Nephron progenitor cell (in vitro differentiated cells): ENCODE measurements at places on chromosomes 5 and 9.
A peak's percentile ranks its signal among the peaks of the same experiment; 100 is the strongest.

DNA sequence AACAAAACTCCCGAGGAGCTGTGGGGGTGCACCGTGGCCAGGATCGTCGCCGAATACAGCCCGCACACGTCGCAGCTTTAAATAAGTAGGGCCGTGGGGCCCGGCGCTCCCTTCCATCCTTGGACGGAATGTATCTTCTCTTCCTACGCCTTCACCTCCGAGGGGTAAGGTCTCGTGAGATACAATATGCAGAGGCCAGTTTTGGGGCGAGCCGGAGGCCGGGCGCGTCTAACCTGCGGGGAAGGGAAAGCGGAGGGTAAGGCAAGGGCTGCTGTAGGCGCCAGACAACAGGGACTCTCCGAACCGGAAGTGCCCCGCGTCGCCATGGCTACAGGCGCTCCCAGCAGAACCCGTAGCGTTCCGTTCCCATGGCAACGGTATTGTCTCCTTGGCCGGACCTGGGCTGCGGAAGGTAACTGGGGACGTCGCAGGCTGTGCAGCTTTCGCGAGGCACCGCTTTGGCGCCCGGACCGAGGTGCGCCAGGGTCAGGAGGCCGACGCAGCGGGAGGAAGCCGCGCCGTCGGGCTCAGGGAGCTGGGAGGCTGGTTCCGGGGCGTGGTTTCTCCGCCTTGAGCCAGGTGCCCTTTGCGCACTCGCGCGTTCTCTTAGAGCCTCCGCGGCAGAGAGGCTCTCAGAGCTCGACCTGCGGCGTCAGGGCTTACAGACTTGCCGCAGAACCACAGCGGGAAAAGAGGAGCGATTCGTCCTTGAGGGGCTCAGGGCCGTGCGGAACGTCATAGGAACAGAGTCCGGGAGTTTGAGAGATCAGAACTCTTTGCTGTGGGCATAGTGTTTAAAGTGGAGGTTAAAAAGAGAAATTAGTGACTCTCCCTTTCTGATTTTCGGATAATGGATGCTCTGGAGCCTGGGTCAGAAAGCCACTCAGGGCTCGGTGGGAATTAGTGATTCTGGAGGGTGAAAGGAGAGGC lies at the start of gene TTC23L:
Gene TTC23L, plus strand, starts transcription at position 380 of the 930 bp plus-strand sequence. CDS start 1,508 bp downstream, outside the sequence.
- peak within 1 kb of the TSS; percentile 90 for H3K4me3 ChIP-seq
- H3K4me1 ChIP-seq: peaks cover 13% of the 10 kb centered on the region
- peak; percentile 88 for DNase-seq
- peak within 1 kb of the TSS; percentile 84 for H3K27ac ChIP-seq

DNA sequence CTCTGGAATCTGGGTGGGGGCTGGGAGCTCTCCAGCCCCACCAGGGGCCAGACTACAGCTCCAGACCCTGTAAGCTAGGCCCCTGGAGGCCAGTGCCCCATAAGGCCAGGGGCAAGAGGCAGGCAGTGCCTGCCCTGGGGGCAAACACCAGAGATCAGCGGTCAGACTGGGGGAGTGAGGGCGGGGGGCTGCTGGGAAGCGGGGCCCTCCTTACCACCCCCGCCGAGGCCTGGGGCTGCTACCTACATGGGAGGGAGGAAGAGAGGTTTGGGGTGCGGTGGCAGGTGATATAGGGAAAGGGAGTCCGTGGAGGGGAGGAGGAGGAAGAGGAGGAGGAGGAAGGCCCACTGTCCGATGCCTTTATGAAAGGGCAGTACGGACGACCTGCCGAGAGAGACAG lies 12.7 kb downstream of the PRR7 start:
- no peaks in the 10 kb centered on the region for H3K27me3 ChIP-seq
- peaks cover 38% of the 10 kb centered on the region for H3K36me3 ChIP-seq
- no peak for DNase-seq

- H3K4me1 ChIP-seq: peaks cover 65% of the 10 kb centered on the region
- H3K4me3 ChIP-seq: no peak overlapping the region
- H3K27me3 ChIP-seq: peaks cover 18% of the 10 kb centered on the region
- H3K27ac ChIP-seq: no peak overlapping the region
Observed at GRCh38 chr9:89802781-89803355, 198.1 kb downstream of the GADD45G start.

- peak overlapping the region; percentile 92 for H3K27ac ChIP-seq
- H3K27me3 ChIP-seq: peaks cover 3% of the 10 kb centered on the region
- peaks cover 79% of the 10 kb centered on the region for H3K4me1 ChIP-seq
- H3K4me3 ChIP-seq: peak overlapping the region; percentile 90
- DNase-seq: no peak
Observed at GRCh38 chr5:142320851-142321560, 3.8 kb downstream of the SPRY4 start.

GRCh38 chr9:32371279-32371678 lies 13.2 kb upstream of the ACO1 start:
- no peaks in the 10 kb centered on the region for H3K36me3 ChIP-seq
- H3K4me1 ChIP-seq: no peaks in the 10 kb centered on the region
- DNase-seq: no peak
- no peak overlapping the region for H3K4me3 ChIP-seq
- H3K27me3 ChIP-seq: peaks cover 3% of the 10 kb centered on the region

GRCh38 chr5:173764332-173765028 lies 123.7 kb upstream of the CPEB4 start:
- DNase-seq: peak; percentile 35
- peaks cover 9% of the 10 kb centered on the region for H3K27me3 ChIP-seq
- H3K36me3 ChIP-seq: no peaks in the 10 kb centered on the region
- H3K4me1 ChIP-seq: peaks cover 60% of the 10 kb centered on the region
- H3K4me3 ChIP-seq: peak overlapping the region; percentile 17

GRCh38 chr5:154546719-154547118 lies 68.7 kb upstream of the HAND1 start:
- H3K27me3 ChIP-seq: peaks cover 21% of the 10 kb centered on the region
- H3K36me3 ChIP-seq: no peaks in the 10 kb centered on the region
- H3K27ac ChIP-seq: no peak overlapping the region

DNA sequence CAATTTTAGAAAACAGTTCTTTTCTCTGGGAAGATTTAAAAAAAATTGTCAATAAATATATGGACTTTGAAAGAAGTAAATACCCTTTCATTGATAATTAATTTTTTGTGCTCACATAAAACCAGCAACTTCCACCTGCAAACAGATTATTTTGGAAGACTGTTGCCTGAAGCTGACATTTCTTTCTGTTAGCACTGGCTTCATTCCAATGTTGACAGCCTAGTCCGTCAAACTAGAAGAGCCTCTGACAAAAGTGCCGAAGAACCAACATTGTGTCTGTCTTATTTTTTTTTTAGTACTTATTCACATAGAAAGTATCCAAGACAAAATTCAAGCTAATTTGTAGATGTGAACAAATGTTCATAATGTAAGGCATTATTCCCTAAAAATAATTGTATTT lies 108.6 kb upstream of the TMEM161B start:
- no peak overlapping the region for H3K4me3 ChIP-seq
- no peak for DNase-seq
- peaks cover 19% of the 10 kb centered on the region for H3K36me3 ChIP-seq
- no peak overlapping the region for H3K27ac ChIP-seq
- peaks cover 15% of the 10 kb centered on the region for H3K4me1 ChIP-seq

DNA sequence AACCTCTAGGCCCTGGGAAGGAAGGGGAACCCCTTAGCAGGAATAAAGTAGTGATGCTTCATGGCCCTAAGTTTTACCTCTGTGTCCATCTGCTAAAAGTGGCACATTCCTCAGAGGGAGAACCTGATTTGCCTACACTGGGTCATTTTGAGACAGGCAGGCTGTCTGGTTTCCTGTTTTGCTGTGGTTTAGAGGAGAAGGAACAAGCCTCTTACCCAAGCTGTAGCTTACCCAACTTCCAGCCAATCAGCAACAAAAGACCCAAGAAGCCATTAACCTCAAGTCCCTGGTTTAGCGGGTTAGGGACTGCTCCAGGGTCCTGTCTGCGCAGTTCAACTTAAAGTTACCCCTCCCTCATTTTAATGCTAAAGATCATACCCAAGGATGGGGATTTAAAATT lies 411.0 kb downstream of the MAT2B start:
- H3K36me3 ChIP-seq: no peaks in the 10 kb centered on the region
- no peaks in the 10 kb centered on the region for H3K27me3 ChIP-seq
- DNase-seq: no peak
- H3K27ac ChIP-seq: peak overlapping the region; percentile 83
- peaks cover 35% of the 10 kb centered on the region for H3K4me1 ChIP-seq

DNA sequence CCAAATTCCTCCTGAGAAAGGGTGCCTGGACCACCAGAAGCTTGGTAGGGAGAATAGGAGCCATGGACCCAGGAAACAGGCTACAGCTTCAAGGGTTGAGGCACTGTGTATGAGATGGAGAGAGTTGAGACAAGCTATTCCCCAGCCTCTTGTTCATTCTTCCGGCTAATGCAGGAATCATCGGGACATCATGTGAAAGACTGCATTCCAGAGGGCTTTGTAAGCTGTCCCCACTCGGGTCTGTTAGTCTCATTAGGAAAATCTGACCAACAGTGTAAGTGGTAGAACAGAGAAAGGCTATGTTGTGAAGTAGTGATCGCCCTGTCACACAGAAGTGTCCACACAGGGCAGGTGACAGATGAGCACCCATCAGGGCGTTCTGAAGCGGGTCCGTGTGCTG lies 81.4 kb downstream of the GABBR2 start:
- no peak overlapping the region for H3K4me3 ChIP-seq
- H3K36me3 ChIP-seq: no peaks in the 10 kb centered on the region
- DNase-seq: no peak
- no peaks in the 10 kb centered on the region for H3K4me1 ChIP-seq
- peaks cover 30% of the 10 kb centered on the region for H3K27me3 ChIP-seq
- no peak overlapping the region for H3K27ac ChIP-seq

DNA sequence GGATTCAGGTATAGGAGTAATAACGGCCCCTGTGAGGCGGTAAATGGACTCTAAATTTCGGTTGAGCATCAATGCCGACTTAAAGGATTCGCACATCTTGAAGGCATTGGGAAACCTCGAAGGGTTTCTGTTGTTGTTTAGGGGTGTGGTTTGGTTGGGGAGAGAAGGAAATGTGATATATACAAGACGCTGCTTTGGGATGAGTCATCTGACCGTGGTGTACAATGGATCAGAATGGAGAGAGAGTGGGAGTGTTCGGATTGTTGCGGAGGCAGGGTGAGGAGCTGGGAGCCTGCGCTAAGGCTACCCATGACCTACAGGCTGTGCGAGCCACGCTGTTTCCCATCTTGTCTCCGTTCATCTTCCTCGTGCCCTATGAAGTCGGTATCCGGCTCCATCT lies 60.4 kb upstream of the ERCC6L2 start:
- no peak overlapping the region for H3K27ac ChIP-seq
- H3K36me3 ChIP-seq: peaks cover 60% of the 10 kb centered on the region
- no peak for DNase-seq
- no peak overlapping the region for H3K4me3 ChIP-seq

DNA sequence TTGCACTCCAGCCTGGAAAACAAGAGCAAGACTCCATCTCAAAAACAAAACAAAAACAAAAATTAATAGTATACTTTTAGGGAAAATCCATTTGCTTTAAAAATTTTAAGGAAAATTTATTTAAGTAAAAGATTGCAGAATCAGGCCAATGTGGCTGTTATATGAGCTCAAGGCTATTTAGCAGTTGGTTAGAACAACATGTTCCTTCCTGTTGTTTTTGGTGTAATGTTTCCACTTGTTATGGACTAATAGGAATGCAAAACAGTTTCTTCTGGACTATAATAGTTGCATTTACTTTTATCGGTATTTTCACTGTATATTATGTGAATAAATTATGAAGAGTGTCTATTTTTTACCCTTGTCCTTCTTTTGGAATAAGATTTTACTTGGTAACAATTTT lies 3.0 kb upstream of the CDC42SE2 start:
- no peak overlapping the region for H3K4me3 ChIP-seq
- H3K4me1 ChIP-seq: peaks cover 17% of the 10 kb centered on the region
- no peaks in the 10 kb centered on the region for H3K36me3 ChIP-seq
- H3K27ac ChIP-seq: no peak overlapping the region

DNA sequence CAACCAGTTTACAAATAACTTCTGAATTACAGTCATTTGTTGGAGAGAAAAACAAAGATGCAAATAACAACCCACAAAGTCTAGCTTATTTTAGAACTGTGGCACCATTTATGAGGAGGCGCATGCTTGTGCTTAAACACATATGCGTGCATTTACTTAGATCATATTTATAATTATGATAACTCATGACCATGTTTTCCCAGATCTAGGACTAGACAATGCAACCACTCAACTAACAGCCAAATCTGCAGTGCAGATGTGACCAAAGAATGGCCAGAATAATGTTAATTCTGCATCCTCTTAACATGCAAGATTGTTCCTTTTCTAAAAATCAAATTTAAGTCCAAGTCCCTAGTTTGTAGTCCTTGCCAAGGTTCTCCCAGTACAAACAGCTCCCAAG lies 167.3 kb upstream of the FST start:
- H3K4me3 ChIP-seq: no peak overlapping the region
- peaks cover 7% of the 10 kb centered on the region for H3K36me3 ChIP-seq
- no peak for DNase-seq

DNA sequence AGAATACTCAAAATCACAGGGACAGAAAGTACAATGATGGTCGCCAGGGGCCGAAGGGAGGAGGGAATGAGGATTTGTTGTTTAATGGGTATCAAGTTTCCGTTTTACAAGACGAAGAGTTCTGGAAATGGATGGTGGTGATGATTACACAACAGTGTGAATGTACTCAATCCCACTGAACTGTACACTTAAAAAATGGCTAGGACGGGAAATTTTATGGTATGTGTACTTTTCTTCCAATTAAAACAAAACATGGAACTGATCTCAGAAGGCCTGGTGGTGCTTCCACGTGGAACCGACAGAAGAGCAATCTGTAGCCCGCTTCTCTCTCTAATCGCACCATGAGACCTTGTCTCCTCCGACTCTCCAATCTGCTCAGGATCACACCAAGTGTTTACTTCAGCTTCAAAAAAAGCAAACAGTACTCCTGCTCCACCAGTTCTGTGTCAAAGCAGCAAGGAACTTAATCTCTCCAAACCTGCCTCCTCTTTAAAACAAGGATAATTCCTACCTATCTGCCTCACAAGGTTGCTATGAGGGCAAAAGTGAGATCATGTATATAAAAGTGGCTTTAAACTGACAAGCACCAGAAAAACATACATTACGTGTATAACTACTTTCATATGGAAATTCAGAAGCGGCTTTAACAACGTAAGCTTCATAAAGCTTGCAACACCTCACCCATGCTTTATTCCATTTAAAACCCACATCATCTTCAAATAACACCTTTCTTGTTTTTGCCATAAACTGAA lies 2.1 kb downstream of the ECPAS start:
- H3K4me1 ChIP-seq: peaks cover 32% of the 10 kb centered on the region
- H3K27ac ChIP-seq: peak overlapping the region; percentile 97
- DNase-seq: peak; percentile 14
- peak overlapping the region; percentile 82 for H3K4me3 ChIP-seq
